ENCODE measurements at places on chromosomes 5 and 9.

- DNase-seq: no peak
Observed at GRCh38 chr9:18343784-18344183, 130.2 kb upstream of the ADAMTSL1 start.

DNA sequence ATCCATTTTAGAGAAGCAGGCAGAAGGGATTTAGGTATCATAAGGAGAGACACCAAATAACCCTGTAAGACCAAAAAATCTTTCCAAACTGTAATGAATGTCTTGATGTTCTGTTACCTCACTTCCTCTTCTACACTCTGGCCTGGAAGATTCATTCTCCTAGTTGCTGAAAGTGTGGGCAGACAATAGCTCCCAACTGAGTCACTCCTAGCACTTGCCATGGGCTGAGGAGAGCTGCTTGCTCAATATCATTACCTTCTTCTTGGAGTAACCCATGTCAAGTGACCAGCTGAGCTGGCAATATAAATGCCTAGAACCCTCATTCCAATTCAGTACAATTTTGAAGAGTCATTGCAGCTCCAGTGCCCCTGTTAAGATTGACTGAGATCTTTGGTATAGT, 1985.5 kb upstream of the CDH6 start:
- DNase-seq: no peak

DNA sequence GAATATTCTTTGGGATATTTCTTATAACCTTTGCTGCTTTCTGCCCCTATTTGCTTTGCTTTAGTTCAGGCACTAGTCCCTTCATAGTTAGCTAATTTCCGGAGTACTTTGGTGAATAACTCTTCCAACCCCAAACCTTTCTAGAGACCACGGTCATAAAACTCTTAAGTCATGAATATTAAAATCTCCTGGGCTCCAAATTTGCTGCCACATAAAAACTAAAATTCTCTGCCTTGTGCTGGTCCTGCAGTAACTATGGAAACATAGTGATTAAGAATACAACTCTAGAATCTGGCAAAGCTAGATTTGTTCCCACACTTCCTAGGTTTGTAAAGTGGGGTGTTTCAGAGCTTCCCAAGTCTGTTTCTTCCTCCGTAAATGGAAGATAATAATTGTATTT, 10.0 kb upstream of the ACTBL2 start:
- no peak for DNase-seq

GRCh38 chr5:136082390-136083193, 50.1 kb upstream of the SMAD5 start:
- peak; percentile 53 for DNase-seq

- no peak for DNase-seq
Observed at GRCh38 chr5:52607227-52607824, 180.4 kb upstream of the ITGA1 start.

- DNase-seq: no peak
Observed at GRCh38 chr5:54515634-54516033, 1.9 kb upstream of the SNX18 start.

GRCh38 chr5:38182991-38183390, 75.4 kb upstream of the EGFLAM start:
- no peak for DNase-seq

GRCh38 chr5:173873306-173873922, 14.7 kb upstream of the CPEB4 start:
- no peak for DNase-seq

GRCh38 chr5:97670447-97670846, 487.4 kb upstream of the RIOK2 start:
- no peak for DNase-seq

DNA sequence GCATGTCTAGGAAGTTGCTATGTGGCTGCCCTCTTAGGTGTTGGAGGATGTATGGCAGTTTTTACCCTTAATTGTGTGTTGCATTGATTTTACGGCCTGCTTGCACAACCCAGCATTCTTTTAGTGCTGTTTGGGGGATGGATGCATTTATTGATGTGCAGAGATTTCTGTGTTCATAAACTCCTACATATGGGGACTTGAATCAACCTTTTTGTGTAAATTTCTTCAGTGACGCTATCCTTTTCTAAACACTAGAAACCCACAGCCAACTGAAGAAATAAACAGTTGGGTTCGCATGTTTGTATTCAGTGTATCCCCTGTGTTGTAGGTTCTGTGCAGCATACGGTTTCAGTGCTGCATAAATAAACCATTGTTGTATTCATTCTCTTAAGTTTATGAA, 263.7 kb downstream of the RASEF start:
- DNase-seq: no peak

- no peak for DNase-seq
Observed at GRCh38 chr5:121737120-121737519, 114.6 kb upstream of the FTMT start.

GRCh38 chr5:4295663-4296339, 700.2 kb downstream of the IRX1 start:
- no peak for DNase-seq

- DNase-seq: no peak
Observed at GRCh38 chr5:74380193-74380592, 260.3 kb downstream of the ENC1 start.

- no peak for DNase-seq
Observed at GRCh38 chr5:34467436-34467835, 188.7 kb upstream of the RAI14 start.

GRCh38 chr9:33011831-33012230, 10.4 kb upstream of the APTX start:
- DNase-seq: no peak

DNA sequence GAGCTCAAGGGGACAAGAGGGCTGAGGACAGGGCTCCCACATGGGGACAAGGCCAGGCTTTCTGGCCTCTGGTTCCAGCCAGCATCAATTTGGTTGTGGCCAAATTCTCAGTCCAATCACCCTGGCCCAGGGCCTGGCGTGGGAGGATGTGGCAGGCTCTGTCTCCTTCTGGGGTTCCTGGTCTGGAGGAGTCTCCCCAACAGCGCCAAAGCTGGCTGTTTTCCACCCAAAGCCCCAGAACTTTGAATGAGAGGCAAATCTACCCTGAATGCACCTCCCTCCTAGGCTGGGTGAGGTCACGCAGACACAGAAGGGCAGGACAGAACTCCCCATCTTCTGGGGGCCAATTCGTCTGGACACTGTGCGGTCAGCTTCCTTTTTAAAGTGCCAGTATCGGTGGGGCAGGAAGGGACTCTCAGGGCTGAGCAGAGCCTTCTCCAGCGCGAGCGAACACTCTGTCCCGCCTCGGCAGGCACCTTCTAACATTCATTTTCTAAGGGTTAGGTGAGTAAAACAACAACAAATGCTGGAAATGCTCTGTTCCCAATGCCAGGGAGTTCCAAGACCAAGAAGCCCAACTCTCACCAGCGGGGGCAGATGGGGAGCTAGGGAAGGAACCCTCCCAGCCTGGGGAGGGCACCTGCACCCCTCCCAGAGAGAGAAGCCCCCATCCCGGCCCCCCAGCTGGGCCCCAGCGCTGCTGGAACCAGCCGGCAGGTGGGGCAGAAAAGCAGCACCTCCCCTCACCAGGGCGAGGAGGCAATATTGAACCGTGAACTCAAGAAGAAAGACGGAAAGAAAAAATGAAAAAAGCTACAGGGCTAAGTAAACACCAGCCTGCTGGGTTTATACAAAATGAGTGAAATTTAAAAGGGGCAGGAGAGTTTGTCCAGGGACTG, 3.7 kb upstream of the DPM2 start:
- DNase-seq: no peak

GRCh38 chr5:91255396-91256141, 127.5 kb downstream of the ARRDC3 start:
- DNase-seq: no peak

GRCh38 chr5:81506900-81507588, 113.1 kb upstream of the ACOT12 start:
- peak; percentile 63 for DNase-seq

DNA sequence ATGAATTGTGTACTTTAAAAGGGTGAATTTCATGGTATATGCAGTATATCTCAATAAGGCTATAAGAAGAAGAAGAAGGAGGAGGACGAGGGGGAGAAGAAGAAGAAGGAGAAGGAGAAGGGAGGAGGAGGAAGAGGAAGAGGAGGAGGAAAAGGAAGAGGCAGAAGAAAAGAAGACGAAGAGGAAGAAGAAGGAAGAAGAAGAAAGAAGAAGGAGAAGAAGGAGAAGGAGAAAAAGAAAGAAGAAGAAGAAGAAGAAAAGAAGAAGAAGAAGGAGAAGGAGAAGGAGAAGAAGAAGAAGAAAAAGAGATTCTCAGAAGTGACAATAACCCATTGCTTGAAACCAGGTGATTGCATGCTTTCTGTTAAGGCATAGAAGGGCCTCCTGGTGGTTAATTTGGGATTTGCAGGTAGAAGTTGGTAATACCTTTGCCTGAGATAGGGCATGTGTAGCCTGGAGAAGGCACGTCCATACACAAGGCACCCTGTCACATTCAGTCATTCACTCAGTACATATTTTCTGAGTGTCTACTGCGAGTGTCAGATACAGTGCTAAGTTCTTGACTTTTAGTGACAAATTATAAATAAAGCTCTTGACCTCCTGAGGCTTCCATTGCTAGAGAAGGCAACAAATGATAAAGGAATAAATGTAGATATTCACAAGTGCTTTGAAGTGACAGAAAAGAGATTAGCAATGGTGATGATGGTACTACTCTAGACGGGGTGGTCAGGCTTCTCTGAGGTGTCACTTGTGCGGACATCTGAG, 231.3 kb downstream of the NPR3 start:
- DNase-seq: peak; percentile 20

DNA sequence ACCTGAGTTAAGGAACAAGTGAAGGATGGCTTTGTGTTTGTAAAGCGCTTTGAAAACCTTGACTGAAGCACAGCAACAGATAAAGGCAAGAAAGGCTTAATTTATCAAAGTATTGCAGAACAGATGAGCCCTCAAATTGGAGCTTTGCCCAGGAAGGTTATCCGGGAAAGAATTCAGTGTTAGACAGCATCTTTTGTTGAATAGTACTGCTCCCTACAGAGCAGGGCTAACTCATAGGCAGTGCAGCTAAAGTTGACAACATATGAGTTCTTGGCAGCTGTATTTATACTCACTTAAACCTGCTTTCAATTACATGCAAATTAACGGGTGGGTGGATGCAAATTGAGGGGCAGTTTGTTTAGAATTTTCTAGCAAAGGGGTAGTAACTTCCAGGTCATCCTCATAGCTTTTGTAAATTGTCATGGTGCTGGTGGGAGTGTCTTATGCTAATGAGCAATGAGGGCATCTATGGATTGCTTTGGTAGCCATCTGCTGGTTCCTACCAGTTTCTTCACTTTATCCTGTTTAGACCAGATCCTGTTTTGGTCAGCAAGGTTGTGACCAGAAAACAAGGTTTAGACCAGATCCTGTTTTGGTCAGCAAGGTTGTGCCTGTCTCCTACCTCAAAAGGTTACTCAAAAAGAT, 105.8 kb downstream of the GDA start:
- no peak for DNase-seq

Measured in activated CD4-positive, alpha-beta T cell treated with anti-CD3 and anti-CD28 coated beads, Interleukin-2, amount 10 ng/mL, durations not matched to agents 7 days and 5 days (primary cell).